Activated CD8-positive, alpha-beta memory T cell treated with anti-CD3 and anti-CD28 coated beads, Interleukin-2, amount 50 U/mL, for 48 hours (primary cell): ENCODE measurements at places on chromosomes 5 and 9.

- no peak for DNase-seq
Observed at GRCh38 chr9:8725635-8726034, 926.1 kb upstream of the DMAC1 start.

GRCh38 chr5:95712347-95712958 is 18.7 kb upstream of the RHOBTB3 start:
- peak; percentile 67 for DNase-seq

- DNase-seq, result no peak
Observed at GRCh38 chr5:74452856-74453255, 187.7 kb downstream of the ENC1 start.

GRCh38 chr5:32520356-32520755 is 65.0 kb upstream of the SUB1 start:
- no peak for DNase-seq

- DNase-seq, result no peak
Observed at GRCh38 chr5:40570408-40571129, 109.1 kb upstream of the PTGER4 start.

DNA sequence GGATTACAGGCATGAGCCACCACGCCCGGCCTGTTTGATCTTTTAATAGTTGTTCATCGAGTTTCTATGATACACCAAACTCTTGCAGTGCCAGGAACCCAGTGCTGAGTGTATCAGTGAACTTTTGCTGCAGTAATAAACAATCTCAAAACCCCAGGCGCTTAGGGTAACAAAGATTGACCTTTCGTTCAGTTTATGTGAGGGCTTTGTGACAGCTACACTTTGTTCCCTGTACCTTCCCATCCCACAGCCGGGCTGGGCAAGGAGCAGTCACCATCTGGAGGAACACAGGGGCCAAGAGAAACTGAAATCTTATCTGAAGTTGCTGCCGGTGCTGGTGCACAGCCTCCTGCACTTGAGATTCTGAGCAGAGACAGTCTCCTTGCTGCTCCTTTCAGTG is 17.2 kb upstream of the WNK2 start:
- no peak for DNase-seq

DNA sequence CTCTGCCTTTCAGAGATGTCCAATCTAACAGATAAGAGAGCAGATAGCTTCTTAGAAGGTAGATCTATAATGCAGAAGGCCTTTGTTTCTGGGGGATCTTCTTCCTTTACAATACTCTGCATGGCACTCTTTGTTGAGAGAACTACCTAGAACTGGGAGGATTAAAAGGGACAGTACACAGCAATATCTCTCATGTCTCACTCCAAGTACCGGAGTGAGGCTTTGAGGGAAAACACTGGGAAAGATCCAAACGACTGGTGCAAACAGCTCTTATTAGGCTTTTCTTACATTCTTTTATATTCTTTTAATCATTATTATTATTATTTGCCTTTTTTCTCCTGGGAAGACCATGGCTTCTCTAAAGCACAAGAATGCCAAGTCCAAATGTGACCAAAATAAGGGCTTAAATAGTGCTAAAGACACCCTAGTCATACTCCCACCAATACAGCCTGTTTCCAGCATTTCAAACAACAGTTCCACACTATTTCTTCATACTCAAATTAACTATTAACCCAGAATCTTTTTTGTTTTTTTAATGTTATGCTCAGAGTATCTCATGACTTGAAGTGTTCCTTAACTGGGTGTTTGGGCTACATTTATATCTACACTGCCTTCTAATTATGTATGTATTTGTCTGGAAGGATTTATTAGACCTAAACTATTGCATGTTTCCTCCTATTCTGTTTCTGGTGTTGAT is 52.7 kb downstream of the ABHD17B start:
- DNase-seq, result no peak

GRCh38 chr9:214648-215493 is at the start of gene DOCK8:
DOCK8 (plus strand) TSS chr9:214865; CDS start chr9:214977, 112 bp downstream.
- DNase-seq, result peak; percentile 80

DNA sequence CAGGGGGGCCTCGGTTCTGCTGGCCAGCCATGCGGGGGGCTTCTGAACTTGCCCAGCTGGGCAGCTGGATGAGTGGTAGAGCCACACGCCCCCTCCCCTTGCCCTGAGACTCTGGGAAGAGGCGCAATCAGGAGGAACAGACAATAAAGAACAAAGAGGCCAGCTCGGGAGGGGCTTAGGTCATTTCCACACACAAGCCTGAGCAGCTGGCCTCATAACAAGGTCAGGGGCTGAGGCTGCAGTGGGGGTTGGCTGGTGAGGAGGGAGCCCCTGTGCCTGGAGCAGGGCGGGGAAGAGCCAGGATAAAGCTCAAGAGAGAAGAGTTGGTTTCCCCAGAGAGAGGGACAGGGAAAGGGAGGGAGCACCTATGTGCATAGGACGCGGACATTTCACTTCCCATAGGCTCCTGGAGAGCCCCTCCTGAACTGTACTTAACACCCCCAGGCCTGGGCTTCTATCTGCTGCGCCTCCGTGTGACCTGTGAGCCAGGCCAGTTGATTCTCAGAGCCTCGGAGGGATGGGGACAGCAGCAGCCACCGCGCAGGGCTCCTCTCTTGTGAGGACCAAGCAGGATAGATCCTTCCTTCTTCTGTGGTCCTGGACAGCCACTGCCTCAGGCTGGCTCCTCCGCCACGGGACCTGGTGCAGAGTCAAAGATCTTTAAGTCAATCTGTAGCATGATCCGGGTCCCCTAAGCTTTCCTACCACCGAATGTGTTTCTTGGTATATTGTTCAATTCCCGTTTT is 75.3 kb upstream of the GGTA1 start:
- no peak for DNase-seq

- no peak for DNase-seq
Observed at GRCh38 chr5:151138114-151138513, 19.5 kb downstream of the ANXA6 start.

- no peak for DNase-seq
Observed at GRCh38 chr5:152462021-152462721, 57.1 kb upstream of the NMUR2 start.

DNA sequence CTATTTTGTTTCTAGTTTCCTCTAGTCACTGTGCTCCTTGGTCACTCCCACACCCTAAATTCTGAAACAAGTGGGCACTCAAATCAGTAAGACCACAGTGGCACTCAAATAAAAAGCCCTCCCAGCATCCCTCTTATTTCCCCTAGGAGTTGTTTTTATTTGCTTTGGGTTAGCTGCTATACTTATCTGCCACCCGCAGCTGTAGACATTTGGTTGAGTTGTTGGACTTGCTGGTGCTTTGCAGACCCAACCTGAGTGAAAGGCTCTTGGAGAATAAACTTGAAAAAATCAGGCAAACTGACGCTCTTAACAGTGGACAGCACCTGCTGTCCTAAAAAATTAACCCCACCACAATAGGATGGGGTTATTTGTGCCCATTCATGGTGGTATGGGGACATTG is 203.0 kb downstream of the SPATA31A6 start:
- no peak for DNase-seq

- DNase-seq, result no peak
Observed at GRCh38 chr9:135830496-135830895, 76.8 kb downstream of the CAMSAP1 start.

- DNase-seq, result no peak
Observed at GRCh38 chr9:84499969-84500582, 159.5 kb upstream of the SLC28A3 start.

GRCh38 chr5:56565644-56566043 is 249.7 kb upstream of the MAP3K1 start:
- no peak for DNase-seq

DNA sequence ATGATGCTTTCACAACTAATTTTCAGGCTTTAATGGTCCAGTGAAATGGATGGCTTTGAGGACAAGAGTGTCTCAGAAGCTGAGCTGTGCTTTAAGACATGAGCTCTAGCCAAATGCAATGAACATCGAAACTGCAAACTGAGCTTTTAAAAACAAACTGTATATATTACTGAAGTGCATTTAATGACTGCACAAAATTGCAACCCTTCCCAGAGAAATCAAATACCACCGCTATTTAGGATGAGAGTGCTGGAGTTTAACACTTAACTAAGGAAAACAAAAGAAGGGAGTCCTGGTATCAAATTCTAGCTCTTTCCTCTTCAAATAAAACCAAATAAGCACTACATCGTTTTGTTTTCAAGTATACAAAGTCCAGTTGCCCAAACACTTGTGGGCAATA is 163.9 kb downstream of the SLF1 start:
- no peak for DNase-seq

DNA sequence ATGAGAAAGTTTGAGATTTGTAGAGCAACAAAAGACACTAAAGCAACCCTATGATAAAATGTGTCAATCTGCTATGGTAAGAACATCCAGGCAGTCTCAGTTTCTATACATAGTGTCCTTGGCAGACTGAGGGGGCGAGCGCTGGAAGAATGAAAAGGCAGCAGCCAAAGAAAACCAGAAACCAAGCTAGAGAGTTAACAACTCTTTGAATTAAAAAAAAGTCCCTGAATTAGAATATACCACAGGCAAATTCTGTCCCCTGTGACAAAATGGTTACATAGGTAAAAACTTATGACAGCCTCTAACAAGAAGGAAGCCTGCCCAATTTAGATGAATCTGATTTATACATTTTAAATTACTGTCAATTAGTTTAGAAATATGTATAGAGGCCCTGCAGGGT is 106.7 kb downstream of the OXCT1 start:
- DNase-seq, result no peak

DNA sequence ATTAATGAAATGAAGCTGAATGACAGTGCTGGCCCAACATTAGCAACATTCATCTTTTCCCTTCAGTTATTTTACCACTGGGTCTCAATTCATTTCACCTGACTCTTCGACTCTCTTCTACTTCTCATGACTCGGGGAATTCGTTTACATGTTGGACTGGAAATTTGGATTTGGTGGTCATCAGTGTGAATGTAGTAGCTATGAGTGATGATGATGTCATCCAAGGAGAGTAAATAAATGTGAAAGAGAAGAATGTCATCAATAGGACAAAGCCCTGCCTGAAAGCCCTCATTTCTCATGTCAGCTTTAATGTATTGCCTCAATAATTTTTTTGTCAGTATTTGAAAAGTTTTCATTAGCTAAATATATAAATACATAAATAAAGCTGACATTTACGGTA is 21.9 kb upstream of the CFAP95 start:
- no peak for DNase-seq

- DNase-seq, result no peak
Observed at GRCh38 chr9:115207003-115207836, 89.3 kb upstream of the TNC start.

DNA sequence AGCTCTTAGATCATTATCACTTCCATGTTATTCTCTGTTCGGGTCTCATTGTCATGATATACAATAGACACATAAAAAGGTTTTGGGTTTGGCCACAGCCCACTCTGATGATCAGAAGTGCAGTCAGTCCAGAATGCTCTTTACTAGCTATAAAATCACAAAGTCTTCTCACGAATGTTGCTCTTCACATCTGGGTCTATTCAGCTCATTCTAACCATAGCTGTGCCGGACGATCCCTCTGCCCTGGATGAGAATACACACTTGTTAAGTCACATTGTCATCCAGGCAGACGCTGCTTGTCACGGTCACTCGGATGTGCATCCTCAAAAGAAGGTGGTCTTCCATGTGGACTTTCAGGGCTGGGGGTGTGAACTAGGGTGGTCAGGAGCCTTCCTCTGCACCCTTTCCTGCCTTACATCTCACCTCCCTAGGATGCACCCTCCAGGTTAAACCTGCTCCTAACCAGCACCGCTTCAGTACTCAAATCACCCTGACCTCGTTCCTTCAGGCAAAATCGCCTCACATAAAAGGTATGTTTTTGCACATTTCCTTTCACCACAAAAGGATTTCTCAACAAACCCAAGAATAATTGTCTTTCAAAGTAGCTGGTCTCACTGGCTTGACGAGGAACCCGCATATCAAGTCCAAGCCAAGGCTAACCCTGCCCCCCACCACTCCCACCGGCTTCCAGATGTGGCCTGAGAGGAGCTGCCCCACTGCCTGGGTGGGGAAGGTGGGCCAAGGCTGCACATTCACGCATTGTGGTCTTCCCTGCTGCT is 21.9 kb downstream of the ANKH start:
- no peak for DNase-seq

DNA sequence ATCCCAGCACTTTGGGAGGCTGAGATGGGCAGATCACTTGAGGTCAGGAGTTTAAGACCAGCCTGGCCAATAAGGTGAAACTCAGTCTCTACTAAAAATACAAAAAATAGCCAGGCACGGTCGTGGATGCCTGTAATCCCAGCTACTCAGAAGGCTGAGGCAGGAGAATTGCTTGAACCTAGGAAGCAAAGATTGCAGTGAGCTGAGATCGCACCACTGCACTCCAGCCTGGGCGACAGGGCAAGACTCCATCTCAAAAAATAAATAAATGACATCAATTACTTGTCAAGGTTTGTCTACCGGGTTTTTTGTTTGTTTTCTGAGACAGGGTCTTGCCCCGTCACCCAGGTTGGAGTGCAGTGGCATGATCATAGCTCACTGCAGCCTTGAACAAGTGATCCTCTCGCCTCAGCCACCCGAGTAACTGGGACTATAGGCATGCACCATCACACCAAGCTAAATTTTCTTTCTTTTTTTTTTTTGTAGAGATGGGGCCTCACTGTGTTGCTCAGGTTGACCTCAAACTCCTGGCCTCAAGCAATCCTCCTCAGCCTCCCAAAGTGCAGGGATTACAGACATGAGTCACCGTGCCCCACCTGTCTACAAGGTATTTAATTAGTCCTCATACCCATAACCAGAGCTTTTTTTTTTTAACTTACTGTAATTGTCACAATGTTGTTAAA is 64.9 kb downstream of the SUSD1 start:
- no peak for DNase-seq

- DNase-seq, result no peak
Observed at GRCh38 chr5:62376064-62376463, 27.6 kb downstream of the DIMT1 start.

DNA sequence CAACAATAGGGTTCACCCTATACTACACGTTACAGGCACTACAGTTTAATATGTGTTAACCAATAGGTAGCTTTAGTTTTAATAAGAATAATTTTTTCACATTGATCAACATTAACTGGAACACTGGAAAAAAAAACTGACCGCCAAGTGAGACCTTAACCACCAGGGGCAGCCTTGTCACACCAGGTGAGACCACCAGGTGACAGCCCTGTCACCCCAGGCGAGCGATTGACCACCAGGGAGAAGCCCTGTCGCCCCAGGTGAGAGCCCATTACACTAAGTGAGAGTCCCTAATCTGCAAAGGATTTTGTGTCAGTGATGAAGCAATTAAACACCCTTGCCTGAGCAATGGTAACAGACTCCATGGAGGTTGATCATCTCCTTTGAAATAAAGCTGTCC is 75.4 kb upstream of the SYK start:
- DNase-seq, result no peak

DNA sequence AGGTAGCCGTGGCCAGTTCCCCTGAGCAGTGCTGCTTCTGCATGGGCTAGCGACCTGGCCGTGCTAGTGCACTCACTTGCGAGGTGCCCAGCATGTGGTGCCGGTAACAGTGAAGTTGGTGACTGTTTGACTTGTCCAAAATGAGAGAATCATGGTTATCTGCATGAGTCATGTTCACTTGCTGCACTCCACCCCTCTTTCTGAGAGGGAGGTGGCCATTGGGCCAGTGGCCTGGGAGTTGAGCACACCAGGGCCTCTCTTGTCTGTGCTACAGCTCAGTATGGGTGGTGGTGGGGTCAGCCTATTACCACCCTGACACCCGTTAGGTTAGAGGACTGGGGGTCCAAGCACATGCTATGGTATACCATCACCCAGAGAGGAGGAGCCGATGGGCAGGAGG is 55.4 kb upstream of the GARNL3 start:
- DNase-seq, result no peak

- no peak for DNase-seq
Observed at GRCh38 chr5:89213573-89213972, 330.6 kb upstream of the MEF2C start.
